ENCODE measurements at places on chromosomes 7 and 10.

GRCh38 chr10:31383810-31384588 lies 65.0 kb downstream of the ZEB1 start:
- DNase-seq, result no peak

DNA sequence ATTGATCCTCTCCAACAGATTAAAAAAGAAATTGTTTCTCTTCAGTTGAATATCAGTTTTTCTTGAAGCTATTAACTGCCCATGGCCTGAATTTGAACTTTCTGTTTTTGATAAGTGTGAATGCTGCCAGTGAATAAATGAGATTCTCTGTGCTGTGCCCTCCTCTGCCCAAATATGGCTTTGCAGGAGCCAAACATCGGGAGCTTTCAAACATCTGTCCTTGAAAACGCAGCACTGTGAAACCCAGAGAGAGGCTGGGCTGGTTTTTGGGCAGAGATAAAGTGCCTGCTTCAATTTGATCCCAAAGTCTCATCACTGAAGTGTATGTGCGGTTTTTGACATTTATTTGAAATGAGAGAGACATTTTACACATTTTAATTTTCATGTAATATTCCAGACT lies 268.3 kb upstream of the SHH start:
- DNase-seq, result no peak

- DNase-seq, result no peak
Observed at GRCh38 chr10:12561307-12561706, 212.0 kb downstream of the CAMK1D start.

- DNase-seq, result no peak
Observed at GRCh38 chr10:110209454-110209925, 2.1 kb downstream of the MXI1 start.
